ENCODE measurements at places on chromosomes 11 and 22. TPM values are rescaled to one million over a fixed set of nuclear protein-coding genes. Genes with fewer than 3 reads are reported as not detected.

TNNI2 gene
- total RNA-seq, result not detected

HEPACAM gene
- not detected for total RNA-seq

- no peak for DNase-seq
- no peak overlapping the region for H3K4me3 ChIP-seq
- peaks cover 3% of the 10 kb centered on the region for H3K27me3 ChIP-seq
Observed at GRCh38 chr11:113106507-113106906, 145.3 kb downstream of the NCAM1 start.

- no peaks in the 10 kb centered on the region for H3K36me3 ChIP-seq
- DNase-seq, result no peak
- H3K27me3 ChIP-seq, result peaks cover 14% of the 10 kb centered on the region
- H3K4me3 ChIP-seq, result no peak overlapping the region
- no peak overlapping the region for H3K27ac ChIP-seq
Observed at GRCh38 chr11:45331839-45332238, 45.7 kb upstream of the SYT13 start.

- peaks cover 30% of the 10 kb centered on the region for H3K4me1 ChIP-seq
- peak; percentile 21 for DNase-seq
- peaks cover 2% of the 10 kb centered on the region for H3K36me3 ChIP-seq
- no peak overlapping the region for H3K4me3 ChIP-seq
Observed at GRCh38 chr22:23012081-23012622, 58.2 kb upstream of the GNAZ start.

DNA sequence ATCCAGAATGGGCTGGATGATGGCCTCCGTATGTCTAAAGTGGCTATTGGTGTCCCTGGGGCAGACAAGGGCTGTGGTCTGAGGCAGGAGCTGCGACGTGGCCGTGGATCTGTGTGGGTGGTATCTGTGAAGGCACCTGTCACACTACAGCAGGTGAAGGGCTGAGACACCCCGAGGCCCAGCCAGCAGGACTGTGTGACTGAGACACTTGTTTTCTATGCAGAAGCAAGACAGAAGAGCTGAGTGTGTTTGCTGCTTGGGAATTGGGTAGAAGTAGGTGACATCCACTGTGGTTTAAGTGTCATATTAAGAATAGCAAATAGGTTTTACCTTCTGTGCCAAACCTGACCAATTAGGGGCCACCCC is 35.0 kb downstream of the AMPD3 start:
- H3K4me1 ChIP-seq, result peaks cover 26% of the 10 kb centered on the region
- no peak for DNase-seq
- no peak overlapping the region for H3K4me3 ChIP-seq
- H3K27ac ChIP-seq, result no peak overlapping the region
- H3K27me3 ChIP-seq, result no peaks in the 10 kb centered on the region

- no peak overlapping the region for H3K27ac ChIP-seq
- no peak for DNase-seq
- H3K4me1 ChIP-seq, result no peaks in the 10 kb centered on the region
- peaks cover 33% of the 10 kb centered on the region for H3K36me3 ChIP-seq
- no peak overlapping the region for H3K4me3 ChIP-seq
Observed at GRCh38 chr11:107804971-107805370, 53.6 kb downstream of the SLC35F2 start.

GRCh38 chr11:45918962-45919675 is 1.4 kb upstream of the PEX16 start:
- H3K27ac ChIP-seq, result no peak overlapping the region
- no peak for DNase-seq
- peaks cover 22% of the 10 kb centered on the region for H3K4me1 ChIP-seq
- peaks cover 6% of the 10 kb centered on the region for H3K36me3 ChIP-seq
- peak overlapping the region; percentile 98 for H3K4me3 ChIP-seq

GRCh38 chr11:64743591-64744543 is at the start of gene RASGRP2:
Gene RASGRP2 (minus strand): TSS chr11:64744142. CDS start chr11:64742866, 1,276 bp downstream.
- peak within 1 kb of the TSS; percentile 89 for H3K4me3 ChIP-seq
- peak; percentile 80 for DNase-seq
- H3K36me3 ChIP-seq, result peaks cover 7% of the 10 kb centered on the region
- no peaks in the 10 kb centered on the region for H3K27me3 ChIP-seq
- peak within 1 kb of the TSS; percentile 90 for H3K27ac ChIP-seq

Data from activated T-helper 1 cell treated with anti-CD3 and anti-CD28 coated beads, Interleukin-12 subunit alpha, Interleukin-12 subunit beta, Interleukin-2, Interleukin-4 antibody, amounts not matched to agents 30 ng/mL and 10 ng/mL and 1 ng/mL, durations not matched to agents 14 hours and 24 hours and 36 hours (primary cell).